Activated naive CD8-positive, alpha-beta T cell treated with anti-CD3 and anti-CD28 coated beads, Interleukin-2, amount 50 U/mL, for 16 hours (primary cell): ENCODE measurements at places on chromosomes 16 and 17.

- no peak for DNase-seq
Observed at GRCh38 chr17:17075125-17075781, 33.0 kb downstream of the MPRIP start.

DNA sequence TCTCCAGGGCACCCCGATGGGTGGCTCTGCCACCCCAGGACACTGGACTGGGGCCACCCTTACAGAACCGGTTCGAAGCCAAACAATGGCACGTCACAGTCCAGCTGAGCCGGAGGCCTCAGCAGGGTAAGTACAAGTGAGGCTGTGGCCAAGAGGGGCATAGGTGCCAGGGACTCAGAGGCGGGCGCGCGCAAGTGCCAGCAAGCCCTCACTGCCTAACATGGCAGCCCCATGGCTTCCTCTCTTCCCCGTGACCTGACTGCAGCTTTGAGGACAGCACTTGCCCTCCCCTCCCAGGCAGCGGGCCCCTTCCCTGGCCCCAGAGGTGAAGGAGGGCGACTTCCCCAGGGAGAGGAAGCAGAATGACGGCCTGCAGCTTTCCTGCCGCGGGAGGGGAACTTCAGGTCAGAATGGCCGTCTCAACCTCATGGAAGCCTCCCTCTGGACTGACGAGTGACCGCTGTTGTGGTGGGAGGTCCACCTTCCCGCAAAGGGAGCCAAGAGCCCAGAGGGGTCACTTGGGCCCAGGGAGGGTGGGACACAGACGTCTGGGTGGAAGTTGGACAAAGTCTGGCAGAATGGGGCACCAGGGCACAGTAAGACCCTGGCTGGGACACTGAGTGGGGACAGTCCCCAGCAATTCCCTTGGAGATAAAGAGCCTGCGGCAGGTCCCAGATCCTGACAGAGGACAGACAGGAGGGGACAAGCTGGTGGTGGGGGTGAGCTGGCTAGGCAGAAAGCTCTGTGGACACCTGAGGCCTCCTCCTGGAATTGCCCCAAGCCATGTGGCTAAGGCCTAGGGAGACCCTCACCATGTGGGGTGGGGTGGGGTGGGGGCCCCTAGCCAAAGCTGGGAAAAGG is 52.1 kb upstream of the TOB1 start:
- no peak for DNase-seq

GRCh38 chr16:85650844-85651628 is 37.7 kb downstream of the GINS2 start:
- no peak for DNase-seq

- DNase-seq: no peak
Observed at GRCh38 chr16:31674686-31675085, 147.0 kb downstream of the AHSP start.

GRCh38 chr16:30142672-30143346 is 19.8 kb upstream of the MAPK3 start:
- no peak for DNase-seq

GRCh38 chr17:66488864-66489263 is 186.5 kb downstream of the PRKCA start:
- DNase-seq: no peak

- no peak for DNase-seq
Observed at GRCh38 chr17:80561541-80562114, 17.0 kb downstream of the RPTOR start.

DNA sequence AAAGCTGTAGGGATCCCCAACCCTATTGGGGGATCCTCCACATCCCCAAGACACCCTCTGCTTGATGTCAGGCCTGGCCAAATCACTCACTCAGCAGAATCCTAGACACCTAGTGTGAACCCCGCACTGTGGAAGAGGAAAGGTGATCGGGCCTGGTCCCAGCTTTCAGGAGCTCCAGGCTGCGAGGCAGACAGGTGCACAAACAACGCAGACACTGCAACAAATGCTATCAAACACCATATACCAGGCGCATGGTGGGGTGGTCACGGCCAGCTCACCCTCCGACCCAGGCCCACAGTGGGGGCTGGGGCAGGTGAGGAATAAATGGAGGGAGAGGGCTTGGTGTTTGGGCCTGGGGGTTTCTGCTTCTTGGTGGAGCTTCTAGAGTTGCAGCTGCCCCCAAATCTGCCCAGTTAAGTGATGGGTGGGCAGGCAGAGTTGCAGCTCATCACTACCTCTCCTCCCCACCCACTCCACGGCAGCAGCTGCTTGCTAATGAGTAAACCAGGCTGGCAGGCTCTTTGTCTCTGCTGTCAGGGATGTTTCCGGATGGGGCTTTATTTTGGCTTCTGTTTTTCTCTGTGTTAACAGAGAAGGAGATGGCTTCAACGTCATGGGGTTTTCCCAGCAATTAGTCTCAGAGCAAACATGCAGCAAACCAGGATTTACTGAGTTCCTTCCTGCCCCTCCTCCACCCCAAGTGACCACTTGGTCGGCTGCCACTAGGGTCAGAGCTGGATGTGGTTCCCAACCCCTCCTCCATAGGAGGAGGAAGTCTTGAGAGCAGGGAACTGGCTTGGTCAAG is 46.6 kb downstream of the PECAM1 start:
- DNase-seq: no peak

DNA sequence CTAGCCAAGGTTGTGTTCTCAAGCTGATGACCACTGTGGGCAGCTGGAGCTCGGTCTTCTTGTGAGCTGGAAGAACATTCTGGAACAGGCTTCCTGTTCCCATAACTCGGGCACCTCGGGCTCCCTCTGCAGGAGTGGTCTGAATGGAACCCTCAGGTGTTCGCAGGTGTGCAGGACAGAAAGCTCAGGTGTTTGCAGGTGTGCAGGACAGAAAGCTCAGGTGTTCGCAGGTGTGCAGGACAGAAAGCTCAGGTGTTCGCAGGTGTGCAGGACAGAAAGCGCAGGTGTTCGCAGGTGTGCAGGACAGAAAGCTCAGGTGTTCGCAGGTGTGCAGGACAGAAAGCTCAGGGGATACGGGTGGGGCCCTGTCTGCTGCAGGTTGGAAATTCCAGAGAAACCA is 109.0 kb upstream of the CACNG5 start:
- no peak for DNase-seq

GRCh38 chr17:48623583-48623982 is 2.6 kb downstream of the HOXB9 start:
- no peak for DNase-seq

DNA sequence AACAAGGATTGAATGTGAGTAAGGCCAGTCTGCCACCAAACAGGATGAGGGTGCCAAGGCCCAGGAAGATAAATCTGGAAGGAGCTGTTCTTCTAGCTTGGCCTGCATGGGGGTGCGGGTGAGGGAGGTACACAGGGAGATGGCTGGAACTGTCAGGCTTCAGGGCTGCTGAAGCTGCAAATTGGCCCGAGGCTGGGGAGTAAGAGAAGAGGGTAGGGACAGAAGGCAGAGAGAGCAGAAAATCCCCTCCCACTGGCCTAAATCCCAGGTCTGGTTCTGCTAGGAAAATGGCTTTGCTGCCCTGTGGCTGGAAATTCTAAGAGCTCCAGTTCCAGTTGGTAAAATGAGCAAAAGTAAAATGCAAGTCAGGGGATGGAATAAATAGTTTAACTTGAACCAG is 87.9 kb downstream of the CCDC182 start:
- no peak for DNase-seq
